OCI-LY7 (cell line): ENCODE measurements at places on chromosomes 11 and 22.
A peak's percentile ranks its signal among the peaks of the same experiment; 100 is the strongest.

DNA sequence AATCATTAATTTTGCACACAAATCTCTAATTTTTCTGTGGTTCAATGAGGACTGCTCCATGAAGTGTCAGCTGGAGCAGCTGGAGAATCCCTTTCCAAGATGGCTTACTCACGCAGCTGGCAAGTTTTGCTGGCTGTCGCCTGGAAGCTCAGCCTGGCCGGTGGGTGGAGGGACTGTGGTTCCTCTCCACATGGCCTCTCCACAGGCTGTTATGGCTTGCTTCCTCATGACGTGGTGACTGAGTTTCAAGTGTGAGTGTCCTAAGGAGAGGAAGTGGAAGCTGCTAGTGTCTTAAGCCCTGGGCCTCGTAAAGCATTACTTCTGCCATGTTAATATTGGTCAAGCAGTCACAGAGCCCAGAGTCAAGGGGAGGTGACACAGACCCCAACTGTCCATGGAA is 14.0 kb upstream of the NRIP3 start:
- DNase-seq = no peak

GRCh38 chr11:1856306-1857005 is 3.6 kb downstream of the LSP1 start:
- DNase-seq = no peak

- DNase-seq = no peak
Observed at GRCh38 chr11:9570313-9571025, 3.0 kb upstream of the WEE1 start.

GRCh38 chr11:102427068-102427467 is 25.5 kb downstream of the TMEM123 start:
- DNase-seq = no peak

DNA sequence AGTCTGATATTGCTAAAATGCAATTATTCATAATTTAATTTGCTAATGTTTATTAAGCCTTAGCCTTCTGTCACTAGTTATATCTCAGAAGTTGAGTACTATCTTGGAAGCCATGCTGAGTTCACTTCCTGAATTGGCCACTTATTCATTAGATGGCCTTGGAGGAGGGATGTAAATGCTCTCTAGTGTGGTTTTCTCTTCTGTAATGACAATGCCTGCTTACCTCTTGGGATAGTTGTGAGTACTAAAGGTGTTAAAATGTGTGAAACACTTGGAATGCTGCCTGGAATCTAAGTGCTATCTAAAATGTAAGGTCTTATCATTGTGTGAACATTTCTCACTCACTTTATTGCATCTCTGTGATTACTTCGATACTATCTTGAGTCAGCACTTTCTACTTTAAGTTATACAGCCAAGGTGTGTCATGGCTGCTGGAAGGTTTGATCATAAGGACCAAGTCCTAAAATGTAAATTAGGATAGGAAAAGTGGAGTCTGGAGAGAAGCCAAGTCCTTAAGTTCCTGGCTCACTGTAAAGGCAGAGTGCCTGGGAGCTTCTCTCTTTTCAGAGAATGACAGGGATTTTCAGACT is 12.4 kb downstream of the GLYATL2 start:
- no peak for DNase-seq

DNA sequence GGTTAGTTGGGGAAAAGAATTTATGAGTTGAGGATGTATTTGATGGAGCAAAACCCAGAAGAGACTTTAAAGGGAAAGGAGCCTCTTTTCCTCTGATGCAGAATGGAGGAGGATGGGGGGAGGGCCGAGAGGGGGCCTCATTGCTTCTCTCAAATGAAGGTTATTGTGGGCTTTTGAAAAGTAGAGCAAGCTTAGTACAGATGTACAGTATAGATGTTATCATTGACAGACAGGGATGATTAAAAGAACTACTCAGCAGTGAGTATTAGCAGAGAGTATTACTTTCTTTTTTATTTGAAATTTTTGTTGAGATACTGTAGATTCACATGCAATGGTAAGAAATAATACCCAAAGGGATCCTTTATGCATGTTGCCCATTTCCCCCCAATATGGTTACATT is 98.1 kb downstream of the TEAD1 start:
- no peak for DNase-seq

- peak; percentile 84 for DNase-seq
Observed at GRCh38 chr11:103035791-103036434, 56.0 kb downstream of the DCUN1D5 start.

DNA sequence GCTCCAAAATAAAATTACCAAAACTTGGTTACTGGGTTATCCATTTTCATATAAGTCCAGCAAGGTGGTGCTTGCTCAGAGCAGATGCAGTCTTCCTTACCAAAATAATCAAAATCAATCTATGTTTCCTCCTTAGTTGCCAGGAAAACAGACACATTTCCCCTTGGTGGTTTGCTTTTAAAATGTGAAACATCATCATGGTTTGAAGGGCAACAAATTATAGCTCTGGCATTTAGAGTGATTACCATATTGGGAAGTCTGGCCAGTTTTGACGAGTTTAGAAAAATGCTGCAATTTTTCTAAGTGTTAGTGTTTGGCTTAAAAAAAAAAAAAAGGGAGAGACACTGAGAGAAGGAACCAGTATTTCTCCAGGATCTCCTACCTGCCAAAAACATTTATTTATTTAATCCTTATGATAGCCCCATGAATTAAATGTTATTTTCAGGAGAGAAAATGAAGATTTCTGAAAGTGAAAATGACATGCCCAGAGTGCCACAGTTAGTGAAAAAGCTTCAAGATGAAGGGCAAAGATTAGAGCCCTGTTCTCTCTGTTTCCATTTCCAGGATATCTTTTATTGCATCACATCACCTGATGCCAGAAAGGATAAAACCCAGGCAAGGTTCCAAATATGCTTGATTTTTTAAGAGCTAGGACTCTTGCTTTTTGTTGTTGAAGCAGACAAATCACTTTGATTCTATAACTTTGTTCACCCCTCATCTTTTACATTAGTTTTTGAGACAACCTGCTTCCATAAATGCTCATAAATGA is 29.6 kb upstream of the TBCEL start:
- no peak for DNase-seq

GRCh38 chr11:35141071-35141470 is 2.1 kb downstream of the CD44 start:
- no peak for DNase-seq

DNA sequence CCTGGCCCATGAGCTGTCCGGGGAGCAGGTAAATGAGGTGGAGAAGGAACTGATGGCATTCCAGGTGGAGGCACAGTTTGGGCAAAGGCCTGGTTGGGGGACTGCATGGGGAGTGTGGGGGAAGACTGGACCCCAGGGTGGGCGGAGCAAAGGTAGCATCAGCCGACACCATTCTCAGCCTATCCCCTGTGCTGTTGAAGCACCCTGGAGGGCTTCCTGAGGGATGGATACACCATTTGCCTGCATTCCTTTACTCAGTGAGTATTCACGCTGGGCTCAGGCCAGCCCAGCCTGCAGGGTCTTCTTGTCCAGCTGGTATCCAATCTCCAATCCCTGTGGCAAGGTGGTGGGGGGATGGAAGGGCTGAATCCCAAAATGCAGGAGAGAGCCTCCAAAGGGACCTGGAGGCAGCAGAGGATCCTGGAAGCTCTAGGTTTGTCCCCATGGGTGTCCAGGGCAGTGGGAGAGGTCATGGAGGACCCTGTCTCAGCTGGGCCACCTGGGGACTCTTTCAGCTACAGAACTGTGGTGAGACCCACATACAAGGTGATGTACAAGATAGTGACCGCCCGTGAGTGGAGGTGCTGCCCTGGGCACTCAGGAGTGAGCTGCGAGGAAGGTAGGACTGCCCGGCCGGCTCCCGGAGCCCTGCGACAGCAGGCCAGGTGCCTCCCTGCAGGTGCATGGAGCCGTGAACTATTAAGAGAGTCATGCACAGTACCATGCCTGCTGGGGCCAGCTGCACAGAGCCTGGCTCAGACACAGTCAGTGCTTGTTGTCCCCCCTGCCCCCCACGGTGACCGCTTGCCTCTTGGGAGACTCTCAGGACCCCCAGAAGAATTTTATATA is 9.5 kb downstream of the EMID1 start:
- no peak for DNase-seq

DNA sequence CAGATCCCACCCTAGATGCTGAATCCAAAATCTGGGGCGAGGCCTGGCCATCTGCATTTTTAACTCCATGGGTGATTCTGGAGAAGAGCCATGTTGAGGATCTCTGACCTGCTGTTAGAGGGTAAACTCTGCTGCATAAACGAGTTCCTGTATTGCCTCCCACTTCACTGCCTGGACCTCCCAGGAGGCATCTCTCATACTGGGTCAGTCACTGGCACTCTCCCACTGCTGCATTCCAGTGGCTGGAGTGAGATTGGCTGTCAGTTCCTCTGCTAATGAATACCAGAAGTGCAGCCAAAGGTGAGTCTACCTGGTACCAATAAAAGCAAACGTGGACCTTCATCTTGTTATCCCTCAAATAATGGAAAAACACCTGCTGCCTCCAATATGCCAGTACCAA is 10.3 kb downstream of the POLDIP3 start:
- no peak for DNase-seq

DNA sequence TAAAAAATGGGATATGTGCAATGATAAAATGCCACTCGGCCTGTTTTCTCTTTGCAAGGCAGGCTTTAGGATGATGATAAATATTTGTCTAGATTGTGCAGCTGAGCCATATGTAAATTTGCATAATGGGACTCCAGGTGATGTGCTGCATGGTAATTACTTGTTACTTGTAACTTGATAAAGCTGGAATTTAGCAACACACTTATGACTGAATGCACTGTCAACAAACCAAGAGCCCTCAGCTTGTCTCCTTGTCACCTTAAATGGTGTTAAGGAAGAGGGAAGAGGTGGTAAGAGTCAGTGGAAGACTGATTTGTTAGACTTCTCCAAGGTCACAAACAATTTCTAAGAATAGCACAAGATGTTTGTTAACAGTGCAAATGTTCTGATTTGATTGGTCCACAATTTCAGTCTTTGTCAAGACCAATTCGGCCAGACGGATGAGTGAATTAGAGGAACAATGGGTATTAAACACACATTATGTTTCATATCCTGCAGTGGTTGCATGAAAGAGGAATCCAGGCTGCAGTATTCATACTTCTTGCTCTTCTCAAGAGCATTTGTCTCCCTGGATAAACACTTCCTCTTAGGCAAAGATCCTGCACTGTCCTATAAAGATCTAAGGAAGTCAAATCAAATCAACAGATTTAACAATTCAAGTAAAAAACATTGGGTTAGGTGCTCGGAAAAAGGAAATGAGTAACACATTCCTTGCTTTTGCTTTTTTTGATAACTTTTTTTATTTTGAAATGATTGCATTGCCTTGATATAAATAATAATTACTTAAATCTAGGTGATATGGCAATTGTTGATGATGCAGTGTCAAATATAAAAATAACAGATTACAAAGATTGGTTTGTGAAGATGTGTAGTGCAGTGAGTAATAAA is 448.3 kb upstream of the DDI1 start:
- DNase-seq = no peak

DNA sequence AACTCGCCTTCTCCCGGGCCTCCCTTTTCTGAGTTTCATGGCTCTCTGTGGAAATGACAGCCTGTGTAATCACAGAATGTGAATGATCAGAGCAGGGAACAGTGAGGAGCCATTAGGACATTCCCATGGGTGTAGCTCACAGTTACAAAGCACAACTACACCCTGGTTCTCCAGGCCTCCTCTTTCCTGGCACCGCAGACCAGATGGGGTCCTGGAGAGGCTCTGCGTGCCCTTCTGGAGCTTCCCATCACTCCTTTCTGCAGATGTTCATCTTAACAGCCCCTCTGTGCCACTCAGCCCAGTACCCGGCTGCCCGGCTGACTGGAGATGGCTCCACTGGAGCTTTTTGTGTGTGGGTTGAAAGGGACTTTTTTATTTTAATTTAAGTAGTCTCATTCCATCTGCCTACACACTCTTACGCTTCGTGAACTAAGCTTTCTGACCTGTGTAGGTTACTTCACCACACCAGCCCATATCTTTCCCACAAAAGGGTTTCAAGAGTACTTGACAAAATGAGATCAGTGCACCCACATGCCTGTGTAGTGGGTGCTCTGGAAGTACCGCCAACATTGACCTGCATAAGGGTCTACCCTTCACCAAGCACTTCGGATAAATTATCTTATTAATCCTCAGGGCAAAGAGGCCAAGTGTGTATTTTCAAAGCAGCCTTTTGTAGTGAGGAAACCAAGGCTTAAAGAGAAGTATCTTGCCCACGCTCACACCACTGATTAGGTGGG is 29.8 kb downstream of the SREBF2 start:
- DNase-seq = peak; percentile 34

GRCh38 chr11:19931771-19932369 is 219.2 kb downstream of the NAV2 start:
- DNase-seq = no peak

GRCh38 chr11:114586797-114587196 is 8.8 kb downstream of the NXPE4 start:
- DNase-seq = peak; percentile 1

DNA sequence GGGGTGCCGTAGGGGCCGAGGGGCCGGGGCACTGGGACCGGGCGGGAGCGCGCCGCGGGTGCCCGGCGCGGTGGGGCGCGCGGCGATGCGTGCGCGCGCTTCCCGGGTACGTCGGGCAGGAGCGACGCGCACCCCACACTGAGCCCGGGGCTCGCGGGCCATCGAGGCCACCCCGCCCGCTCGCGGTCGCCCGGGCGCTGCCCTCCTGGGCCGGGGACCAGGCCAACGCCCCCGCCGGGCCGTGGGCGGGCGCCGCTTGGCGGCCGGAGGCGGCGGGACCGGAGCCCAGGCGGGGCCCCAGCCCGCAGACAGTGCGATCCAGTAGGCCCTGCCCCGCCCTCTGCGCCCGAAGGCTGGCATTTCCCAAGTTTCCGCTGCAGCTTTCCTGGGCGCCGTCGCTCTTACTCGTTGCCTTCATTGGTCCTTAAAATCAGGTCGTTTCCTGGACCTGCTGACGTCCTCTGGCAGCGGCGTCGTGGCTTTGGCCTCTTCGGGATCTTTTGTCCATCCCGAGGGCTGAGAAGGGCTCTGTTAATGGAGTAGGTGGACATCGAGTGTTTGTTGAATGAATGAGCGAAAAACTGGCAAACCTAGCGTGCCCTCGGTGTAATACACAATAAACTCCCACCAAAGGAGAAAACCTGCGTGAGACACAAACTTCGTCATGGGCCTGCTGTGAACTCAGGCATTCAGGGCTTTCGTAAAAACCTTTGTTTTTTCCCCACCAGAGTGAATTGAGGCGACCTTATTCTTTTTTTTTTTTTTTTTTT is 638 bp downstream of the PARVA start:
- no peak for DNase-seq
